ENCODE measurements at places on chromosomes 12 and 14.

- no peak for DNase-seq
Observed at GRCh38 chr14:64704743-64705380, 638 bp downstream of the PLEKHG3 start.

- peak; percentile 70 for DNase-seq
Observed at GRCh38 chr14:102235275-102235897, 69.6 kb downstream of the MOK start.

GRCh38 chr14:29037411-29037810, 270.8 kb downstream of the FOXG1 start:
- no peak for DNase-seq

GRCh38 chr12:80582431-80582830, 125.0 kb upstream of the MYF6 start:
- no peak for DNase-seq

DNA sequence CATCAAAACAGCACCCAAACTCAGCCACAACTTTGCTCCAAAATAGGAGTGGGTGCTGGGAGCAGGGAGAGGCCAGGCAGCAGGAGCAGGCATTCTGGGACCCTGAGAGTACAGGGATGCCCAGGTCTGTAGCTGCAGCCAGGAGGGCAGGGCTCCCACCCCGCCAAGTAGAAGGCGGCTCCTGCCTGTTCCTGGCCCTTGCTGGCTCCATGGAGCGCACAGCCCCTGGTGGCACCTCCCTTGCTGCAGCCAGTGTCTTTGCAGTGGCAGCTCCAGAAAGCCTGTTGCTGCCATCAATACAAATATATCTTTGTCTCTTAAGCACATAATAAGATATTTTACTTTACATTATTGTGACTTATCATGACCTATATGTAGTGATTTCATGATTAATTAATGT, 1096.5 kb downstream of the FSCB start:
- no peak for DNase-seq

All from activated T-cell treated with anti-CD3 and anti-CD28 coated beads for 1 hour (primary cell).